Right cardiac atrium (tissue), 5 donors: ENCODE measurements at places on chromosomes 4 and X. TPM values are rescaled to one million over a fixed set of nuclear protein-coding genes. Genes with fewer than 3 reads are reported as not detected.

The GAGE12E gene
- total RNA-seq, result not detected

The NUDT10 gene
- 0.22 TPM for total RNA-seq

The COL4A5 gene
- 22.4 TPM for total RNA-seq

The PPEF1 gene
- 1.0 TPM for total RNA-seq

The CRMP1 gene
- total RNA-seq, result 0.40 TPM

The PGAM4 gene
- not detected for total RNA-seq

The CFI gene
- 19.5 TPM for total RNA-seq

The ITM2A gene
- 154 TPM for total RNA-seq

The MAGEA2 gene
- total RNA-seq, result not detected

The PCDH19 gene
- total RNA-seq, result 0.40 TPM

- peak; percentile 70 for DNase-seq
Observed at GRCh38 chr4:42570221-42570620, 86.7 kb downstream of the ATP8A1 start.

- no peak for DNase-seq
Observed at GRCh38 chr4:142725886-142726285, 120.2 kb downstream of the INPP4B start.

- no peak for DNase-seq
Observed at GRCh38 chrX:118536687-118537461, 41.3 kb downstream of the DOCK11 start.

DNA sequence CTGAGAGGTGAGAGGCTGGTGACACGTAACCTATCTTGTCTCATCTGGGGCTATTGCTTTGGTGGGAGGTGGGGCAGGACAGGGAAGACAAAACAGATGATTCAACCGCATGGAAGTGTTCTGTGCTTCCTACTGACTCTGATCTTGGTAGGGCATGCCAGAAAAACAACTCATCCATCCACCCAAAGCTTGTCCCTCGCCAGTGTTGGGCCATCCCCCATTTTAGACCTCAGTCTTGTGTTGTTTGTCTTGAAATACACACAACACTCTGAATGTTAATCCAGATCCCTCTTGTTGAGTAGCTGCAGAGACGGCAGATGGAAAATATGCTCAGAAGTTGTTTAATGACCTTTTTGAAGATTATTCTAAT, 377 bp downstream of the CHRNA9 start:
- no peak for DNase-seq

GRCh38 chr4:61336916-61337315, 136.8 kb downstream of the ADGRL3 start:
- DNase-seq, result no peak

GRCh38 chr4:25539241-25539640, 116.4 kb upstream of the SLC34A2 start:
- DNase-seq, result no peak

DNA sequence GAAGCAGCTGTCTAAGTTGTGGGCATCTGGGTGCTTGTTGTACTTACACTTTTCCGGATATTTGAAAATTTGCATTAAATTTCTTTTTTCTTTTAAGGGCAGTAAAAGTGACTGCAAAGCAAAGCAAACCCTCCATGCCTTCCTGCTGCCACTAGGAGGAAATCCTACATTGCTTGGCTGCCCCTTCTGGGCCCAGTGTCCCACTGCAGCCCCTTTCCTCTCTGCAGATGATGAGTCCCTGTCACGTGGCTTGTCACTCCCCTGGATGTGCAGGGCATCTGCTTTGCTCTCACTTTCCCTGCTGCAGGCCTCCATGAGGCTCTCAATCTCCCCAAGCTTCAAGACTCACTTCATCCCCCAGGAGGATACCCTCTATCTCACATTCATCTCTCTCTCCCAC, 12.7 kb downstream of the TSR2 start:
- DNase-seq, result no peak

DNA sequence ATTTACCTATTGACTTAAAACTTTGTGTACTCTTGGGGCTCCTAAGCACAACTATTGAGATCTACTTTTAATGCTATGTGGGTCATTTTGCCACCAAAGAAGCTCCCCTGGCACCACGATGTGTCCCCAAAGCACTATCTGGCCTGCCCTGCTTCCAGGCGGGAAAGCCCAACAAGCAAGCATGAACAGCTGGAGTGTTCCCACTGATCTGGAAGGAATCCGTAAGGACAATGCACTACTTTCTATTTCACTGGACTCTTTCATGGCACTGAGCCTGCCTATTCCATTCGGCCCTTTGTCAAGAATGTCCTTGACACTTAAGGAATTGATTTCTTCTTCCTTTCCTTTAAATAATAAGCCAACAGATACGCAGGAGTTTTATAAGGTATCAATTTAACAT, 38.8 kb downstream of the GRIA3 start:
- DNase-seq, result peak; percentile 47

- DNase-seq, result no peak
Observed at GRCh38 chr4:20456407-20456806, 204.7 kb downstream of the SLIT2 start.

DNA sequence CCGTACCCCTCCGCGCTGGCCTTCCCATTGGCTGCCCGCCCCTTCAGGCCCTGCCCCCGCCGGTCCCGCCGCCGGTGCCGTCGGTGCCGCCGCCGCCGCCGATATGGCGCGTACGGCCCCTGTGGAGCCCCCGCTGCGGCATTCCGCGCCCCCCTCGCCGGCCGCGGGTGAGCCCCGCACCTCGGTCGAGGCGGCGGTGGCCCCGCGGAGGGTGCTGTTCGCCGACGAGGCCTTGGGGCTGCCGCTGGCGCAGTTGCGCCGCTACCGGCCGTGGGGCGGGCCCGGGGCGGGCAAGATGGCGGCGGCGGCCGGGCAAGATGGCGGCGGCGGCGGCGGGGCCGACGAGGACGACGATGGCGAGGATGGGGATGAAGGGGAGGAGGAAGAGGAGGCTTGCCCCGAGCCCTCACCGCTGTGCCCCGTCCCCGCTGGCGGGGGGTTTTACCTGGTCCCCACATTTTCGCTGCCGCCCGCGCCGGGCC, at the start of gene PPP1R3F:
TSS of gene PPP1R3F (plus strand) at position 27 of the 482 bp plus-strand sequence. CDS start at position 104, 77 bp downstream.
- no peak for DNase-seq

GRCh38 chrX:153875391-153876111, 10.4 kb downstream of the L1CAM start:
- peak; percentile 78 for DNase-seq

DNA sequence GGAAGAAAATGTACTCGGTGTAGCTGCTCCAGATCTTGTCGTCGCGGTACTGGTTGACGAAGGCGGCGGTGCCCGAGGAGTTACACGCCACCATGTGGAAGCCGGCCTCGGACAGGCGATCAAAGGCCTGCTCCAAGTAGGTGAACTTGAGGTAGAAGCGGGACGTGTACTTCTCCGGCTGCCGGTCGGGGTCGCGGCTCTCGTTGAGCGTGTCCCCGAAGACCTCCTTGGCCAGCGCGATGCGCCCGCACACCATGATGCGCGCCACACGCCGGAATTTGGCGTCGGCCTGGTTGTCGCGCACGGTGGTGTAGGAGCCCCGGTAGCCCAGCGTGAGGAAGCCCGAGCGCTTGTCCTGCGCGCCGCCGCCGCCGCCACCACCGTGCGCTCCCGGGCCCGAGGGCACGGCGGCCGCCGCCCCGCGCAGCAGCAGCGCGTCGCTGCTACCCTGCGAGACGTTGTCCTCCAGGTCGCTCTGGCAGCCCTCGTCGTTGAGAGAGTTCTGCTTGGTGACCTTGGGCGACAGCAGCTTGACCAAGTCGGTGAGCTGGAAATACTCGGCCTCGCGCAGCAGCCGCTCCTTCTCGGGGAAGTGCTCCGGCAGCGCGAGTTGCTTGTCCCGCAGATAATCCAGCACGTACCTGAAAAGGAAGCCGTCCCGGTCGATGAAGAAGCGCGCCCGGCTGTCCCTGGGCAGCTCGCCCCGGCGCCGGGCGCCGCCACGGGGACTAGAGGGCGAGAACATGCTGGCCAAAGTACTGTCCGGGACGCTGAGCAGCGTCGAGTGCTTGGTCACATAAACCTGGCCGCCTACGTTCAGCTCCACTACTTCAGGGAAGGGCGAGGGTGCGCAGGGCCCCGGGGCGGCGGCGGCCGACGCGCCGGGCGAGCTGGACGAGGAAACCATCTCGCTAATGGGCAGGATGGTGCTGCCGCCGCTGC, 775 bp downstream of the KCTD8 start:
- peak; percentile 68 for DNase-seq

DNA sequence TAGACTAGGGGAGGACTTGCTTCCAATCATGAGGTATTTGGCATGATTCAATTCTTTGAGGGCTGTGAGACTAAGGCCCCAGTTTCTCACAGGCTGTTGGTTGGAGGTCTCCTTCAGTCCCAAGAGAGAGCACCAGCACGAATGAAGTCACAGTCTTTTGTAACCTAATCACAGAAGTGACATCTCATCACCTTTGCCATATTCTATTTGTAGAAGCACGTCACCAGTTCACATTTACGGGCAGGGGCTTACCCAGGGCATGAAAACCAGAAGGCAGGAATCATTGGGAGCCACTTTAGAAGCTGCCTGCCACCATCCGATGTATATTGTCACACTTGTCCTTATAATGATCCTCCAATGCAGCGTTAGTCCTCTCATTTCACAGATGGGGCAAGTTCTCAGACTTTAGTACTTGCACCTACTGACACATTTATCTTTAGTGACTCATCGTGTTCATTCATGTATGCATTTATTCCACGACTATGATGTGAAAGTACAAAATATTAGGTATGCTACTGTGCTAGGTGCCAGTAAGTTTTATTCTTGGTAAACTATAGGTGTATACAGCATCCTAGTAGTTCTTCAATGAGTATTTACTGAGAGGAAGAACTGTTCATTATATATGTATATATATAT, 163.8 kb upstream of the PGRMC2 start:
- DNase-seq, result no peak

GRCh38 chrX:50638123-50638522, 167.5 kb upstream of the DGKK start:
- peak; percentile 89 for DNase-seq

DNA sequence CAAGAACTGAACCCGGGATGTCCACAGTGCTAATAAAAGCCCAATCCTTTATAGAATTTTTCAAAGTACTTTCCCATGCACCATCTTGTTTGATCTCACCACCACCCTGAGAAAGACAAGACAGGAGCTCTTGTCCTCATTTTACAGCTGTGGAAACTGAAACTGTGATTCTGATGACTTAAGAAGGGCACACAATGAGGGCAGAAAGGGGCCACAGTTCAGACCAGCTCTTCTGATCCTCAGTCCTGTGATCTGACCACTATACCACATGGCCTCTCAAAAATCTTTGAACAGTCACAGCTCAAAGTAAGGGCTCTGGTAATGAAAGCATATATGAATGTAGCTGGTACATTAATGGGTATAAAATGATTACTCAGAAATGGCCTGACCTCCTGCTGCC, 127.3 kb upstream of the CPEB2 start:
- no peak for DNase-seq

DNA sequence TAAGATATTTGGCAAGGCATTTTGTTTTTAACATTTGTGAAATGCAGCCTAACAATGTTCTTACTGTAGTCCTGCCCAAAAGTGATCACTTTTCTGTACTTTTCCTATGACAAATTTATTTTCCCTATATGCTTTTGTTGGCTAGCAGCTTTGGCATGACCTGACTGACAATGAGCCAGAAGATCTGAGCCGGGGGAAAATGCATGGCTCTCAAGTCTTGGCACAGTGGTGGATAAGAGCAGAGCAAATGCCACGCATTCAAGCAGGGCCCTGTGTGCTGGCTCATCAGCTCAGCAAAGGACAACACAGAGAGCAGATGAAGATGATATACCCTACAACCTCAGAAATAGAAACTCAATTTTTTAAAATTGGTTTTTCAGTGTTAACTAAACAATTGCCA, 187.3 kb downstream of the ANAPC10 start:
- DNase-seq, result no peak

- no peak for DNase-seq
Observed at GRCh38 chrX:48511560-48511959, 2.8 kb downstream of the PORCN start.

GRCh38 chrX:31349515-31349914, 277.7 kb upstream of the FTHL17 start:
- DNase-seq, result no peak

- DNase-seq, result no peak
Observed at GRCh38 chrX:120749141-120749846, 119.4 kb upstream of the C1GALT1C1 start.

DNA sequence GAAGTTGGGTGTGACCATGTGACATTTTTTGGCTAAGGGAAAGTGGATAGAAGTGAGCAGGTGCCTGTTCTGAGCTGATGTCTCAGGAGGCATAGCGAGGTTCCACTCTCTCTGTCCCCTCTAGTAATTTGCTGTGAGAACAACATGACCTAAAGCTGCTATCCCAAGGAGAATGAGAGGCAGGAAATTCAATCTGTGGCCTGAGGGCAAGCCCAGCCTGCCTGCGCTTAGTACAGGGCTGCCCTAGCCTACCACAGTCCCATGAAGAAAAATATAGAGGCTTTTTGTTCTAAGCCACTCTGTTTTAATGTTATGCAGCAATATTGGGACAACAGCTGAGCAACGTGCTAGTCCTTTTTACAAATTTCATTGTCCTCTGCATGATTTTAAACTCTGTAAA, 193.1 kb downstream of the LDB2 start:
- no peak for DNase-seq

GRCh38 chrX:25536307-25536970, 520.7 kb upstream of the ARX start:
- DNase-seq, result no peak

- DNase-seq, result no peak
Observed at GRCh38 chrX:122046815-122047214, 999.4 kb downstream of the GLUD2 start.

DNA sequence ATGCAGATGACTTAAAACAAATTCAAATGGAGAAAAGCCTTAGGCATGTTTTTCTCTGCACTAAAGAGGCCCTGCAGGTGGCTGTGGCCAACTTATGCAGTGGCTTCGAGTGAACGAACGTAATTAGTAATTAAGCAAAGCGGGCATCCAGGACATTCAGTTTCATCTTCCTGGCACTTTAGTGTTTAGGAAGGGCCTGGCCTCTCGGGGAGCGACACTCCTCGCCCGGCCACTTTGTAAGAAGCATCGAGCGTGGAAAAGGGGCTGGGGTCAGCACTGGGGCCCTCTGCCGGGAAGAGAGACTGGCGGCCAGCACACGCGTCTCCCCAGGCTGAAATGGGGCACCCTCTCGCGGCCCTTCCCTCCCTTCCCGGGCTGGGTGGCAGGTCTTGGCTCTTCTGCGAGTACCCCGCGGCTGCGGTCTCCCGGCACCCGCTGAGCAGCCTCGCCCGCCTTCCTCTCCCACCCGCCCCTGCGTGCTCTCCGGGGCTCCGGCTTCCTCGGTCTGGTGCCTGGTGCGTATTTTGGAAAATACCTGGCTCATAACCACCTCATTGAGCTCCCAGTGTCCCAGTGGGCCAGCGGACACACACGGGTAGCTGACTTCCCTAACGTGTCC, 677 bp upstream of the CYP4V2 start:
- peak; percentile 77 for DNase-seq

DNA sequence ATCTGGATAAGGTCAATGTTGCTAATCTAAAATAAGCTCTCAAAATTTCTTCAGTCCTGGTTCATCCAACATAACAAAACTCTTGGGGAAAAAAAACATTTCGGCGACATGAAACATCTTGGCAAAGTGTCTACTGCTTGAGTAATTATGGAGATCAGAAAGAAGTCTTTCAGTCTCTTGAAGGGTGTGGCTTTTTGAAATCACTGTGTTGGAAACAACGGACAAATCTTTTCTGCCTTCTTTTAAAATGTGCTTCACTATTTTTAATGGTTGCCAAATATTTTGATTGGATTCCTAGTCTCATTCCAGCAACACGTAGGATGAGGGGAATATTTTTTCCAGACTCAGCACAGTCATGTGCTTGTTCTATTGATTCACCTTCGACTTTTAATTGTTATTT, 138.6 kb downstream of the KLHL8 start:
- no peak for DNase-seq
